ENCODE measurements at places on chromosomes 1 and 21.

DNA sequence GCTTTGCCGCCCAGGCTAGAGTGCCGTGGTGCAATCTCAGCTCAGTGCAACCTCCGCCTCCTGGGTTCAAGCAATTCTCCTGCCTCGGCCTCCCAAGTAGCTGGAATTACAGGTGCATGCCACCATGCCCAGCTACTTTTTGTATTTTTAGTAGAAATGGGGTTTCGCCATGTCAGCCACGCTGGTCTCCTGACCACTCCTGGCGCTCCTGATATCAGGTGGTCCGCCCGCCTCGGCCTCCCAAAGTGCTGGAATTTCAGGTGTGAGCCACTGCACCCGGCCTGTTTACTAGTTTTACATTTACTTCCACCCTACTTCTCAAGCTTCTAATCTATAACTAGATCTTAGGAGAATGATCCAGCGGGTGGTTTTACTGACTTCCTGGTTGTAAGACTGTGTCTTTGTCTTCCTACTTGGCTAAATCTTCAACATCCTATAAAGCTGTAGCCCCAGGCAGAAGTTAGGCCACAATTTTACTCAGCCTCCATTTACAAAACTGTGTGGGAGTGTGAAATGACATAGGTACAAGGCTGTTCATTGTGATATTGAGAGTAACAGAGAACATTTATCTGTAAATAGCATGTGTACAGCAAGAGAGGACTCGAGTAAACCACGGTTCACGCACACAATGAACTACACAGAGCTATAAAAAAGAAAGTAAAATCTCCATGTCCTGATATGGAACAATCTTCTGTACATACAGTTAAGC is 9.6 kb upstream of the POU2F1 start:
- DNase-seq, result no peak

DNA sequence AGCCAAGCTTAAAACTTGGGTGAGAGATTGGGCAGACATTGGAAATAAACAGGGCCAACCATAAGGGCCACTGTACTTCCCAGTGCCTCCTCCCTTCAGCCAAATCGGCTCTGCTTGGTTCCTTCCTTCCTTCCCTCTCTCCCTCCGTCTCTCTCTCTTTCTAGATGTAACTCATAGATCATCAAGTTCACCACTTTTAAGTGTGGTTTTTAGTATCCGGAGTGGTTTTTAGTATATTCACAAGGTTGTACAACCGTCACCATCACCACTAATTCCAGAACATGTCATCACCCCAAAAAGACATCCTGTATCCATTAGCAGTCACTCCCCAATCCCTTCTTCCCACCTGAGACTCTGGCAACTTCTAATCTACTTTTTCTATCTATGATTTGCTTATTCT is 51.0 kb downstream of the MYSM1 start:
- DNase-seq, result no peak

- peak; percentile 75 for DNase-seq
Measured at GRCh38 chr1:37691497-37692077, 729 bp upstream of the CDCA8 start.

- no peak for DNase-seq
Measured at GRCh38 chr21:46307625-46308024, 16.0 kb downstream of the C21orf58 start.

GRCh38 chr1:232263452-232263851 is 366.5 kb downstream of the SIPA1L2 start:
- DNase-seq, result no peak

DNA sequence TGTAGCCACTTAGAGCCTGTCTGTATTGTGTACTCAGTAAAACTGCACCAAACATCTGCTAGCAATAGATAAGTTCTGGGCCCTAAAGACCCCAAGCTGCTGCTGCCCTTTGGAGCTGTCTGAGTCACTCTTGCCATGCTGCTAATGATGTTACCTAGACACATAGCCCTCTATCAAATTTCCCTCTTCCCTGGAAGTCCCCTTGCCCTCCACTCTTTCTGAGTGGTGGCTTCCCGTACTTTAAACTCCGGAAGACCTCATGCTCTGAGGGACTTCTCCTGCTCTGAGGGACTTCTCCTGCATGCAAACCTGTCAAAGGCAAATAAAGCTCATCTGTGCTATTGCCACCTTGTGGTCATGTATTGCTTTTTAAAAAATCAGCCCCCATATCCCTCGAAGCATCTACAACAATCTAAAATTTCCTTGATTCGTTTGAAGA is 34.0 kb downstream of the FH start:
- DNase-seq, result no peak

DNA sequence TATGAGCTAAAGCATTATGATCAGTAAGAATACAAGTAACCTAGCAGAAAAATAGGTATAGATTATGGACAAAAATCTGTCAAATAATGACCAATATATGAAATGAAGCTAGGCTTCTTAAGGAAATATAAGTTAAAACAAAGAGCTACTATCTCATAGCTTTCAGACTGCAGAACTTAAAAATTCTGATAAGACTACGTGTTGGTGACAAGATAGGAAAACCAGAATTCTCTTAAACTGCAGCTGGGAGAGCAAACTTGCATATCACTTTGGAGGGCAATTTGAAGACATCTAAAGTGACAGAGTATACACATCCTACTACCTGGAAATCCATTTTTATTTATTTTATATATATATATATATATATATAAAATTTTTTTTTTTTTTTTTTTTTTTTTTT is 65.5 kb downstream of the LTN1 start:
- DNase-seq, result no peak

GRCh38 chr1:59094001-59094400 is 202.9 kb upstream of the FGGY start:
- no peak for DNase-seq

- no peak for DNase-seq
Measured at GRCh38 chr1:102032534-102032933, 35.8 kb upstream of the OLFM3 start.

DNA sequence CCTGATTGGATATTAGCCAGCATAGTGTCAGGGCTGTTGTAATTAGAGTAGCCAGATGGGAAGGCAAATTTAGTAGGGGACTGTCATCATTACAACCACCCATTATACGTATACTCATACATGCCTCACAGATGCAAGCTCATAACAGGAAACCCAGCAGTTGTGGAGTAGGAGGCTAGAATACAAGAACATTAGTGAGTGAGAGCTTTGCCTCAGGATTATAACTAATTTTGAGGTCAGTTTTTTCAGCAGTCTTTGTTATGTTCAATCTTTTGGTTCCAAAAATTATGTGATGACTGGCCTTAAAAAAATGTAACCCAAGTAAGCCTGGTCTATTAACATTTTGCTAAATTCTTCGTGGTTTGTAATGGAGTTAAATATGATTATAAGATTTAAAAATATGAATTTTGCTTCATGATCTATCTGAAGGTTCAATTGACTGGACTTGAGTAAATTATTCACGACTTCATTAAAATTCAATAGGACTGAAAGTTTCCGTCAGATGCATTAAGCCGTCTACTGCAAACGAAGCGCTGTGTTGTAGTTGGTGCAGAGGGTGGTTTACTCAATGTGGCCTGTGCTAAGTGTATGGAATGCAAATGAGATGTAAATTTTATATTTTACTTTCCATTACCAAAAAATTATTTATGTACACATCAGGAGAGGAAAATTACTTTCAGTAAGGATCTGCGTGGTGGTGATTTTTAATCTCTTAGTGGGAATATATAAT is 48.8 kb downstream of the KCNK1 start:
- no peak for DNase-seq
